T1000 (cell line): ENCODE measurements at places on chromosomes 12 and 14.

DNA sequence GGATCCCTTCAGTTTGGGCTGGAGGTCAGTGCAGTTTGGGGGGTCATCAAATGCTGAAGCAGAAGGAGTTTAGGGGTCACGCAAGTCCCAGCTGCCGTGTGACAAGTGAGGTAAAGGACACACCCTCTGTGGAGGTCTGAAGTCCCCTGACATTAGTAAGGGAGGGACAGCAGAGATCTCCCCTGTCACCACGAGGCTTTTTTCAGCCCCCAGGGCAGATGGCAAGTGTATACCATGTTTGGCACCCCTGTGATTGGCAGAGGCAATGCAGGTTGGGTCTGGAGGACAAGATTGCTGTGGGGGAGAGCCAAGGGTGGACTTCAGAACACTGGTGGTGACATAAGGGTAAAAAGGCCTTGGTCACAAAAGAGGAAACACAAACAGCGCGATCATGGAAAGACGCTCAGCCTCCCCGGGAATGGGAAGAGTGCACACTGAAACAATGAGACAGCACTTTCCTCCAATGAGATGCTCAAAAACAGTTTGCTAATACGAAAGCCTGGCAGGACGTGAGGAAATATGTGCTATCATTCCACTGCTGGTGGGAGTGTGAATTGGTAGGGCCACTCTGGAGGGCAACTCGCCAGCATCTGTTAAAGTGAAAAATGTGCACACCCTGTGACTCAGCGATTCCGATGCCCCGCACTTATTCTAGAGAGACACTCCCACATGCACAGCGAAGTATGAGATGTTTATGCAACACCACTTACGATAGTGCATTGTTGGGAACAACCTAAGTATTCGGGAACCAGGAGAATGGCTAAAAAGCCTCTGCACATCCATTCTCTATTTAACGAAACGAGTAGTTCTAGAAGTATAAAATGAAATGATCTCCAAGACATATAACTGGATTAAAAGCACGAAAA lies 14.4 kb upstream of the CD27 start:
- peak; percentile 73 for DNase-seq

DNA sequence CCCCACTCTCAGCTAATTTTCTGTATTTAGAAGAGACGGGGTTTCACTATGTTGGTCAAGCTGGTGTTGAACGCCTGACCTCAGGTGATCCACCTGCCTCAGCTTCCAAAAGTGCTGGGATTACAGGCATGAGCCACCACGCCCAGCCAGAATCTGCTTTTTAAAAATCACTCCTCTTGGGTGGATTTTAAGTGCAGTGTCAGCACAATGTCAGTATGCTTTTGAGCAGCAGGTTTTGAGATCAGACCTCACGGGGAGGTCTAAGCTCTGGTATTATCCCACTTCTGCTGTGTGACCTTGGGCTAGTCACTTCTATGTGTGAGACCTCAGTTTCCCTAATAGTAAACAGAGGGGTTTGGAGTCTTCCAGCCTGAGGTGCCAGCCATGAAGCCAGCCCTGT lies 51.8 kb upstream of the GSC start:
- no peak for DNase-seq

DNA sequence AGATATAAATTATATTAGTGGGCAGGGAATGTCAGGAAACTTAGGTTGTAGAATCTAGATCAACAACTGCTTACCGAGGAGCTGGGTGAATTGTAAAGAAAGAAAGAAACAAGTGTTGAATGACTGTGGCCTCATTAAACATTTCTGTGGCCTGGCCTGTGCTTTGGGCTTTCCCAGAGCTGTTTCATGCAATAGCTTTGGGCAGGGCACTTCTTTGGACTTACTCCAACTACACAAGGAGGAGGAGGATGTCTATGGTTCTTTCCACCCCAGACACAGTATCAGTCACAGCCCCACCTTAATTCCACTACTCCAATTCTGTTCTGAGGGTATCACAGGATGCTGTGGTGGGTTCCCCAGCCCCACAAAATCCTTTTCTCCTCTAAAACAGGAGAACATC lies 38.0 kb downstream of the DPF3 start:
- no peak for DNase-seq

DNA sequence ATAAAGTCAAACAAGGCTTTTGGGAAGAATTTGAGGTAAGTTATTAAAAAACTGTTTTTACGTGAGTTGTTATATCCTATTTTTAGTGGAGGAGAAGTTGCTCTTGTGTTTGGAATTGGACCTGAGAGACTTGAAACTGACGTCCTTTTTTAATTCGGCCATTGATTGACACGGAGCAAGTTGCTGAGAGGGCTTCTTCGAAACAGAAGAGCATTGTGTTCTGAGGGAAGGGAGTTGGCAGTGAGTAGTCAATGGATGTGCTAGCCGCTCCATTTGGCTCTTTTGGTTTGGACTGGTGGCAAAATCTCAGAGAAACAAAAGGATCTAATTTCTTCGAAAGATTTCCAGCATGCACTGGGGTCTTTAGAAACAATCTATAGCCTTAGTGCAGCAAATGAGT lies 37.3 kb downstream of the PTPN11 start:
- no peak for DNase-seq

GRCh38 chr12:107178776-107179175 lies 85.4 kb upstream of the CRY1 start:
- no peak for DNase-seq

DNA sequence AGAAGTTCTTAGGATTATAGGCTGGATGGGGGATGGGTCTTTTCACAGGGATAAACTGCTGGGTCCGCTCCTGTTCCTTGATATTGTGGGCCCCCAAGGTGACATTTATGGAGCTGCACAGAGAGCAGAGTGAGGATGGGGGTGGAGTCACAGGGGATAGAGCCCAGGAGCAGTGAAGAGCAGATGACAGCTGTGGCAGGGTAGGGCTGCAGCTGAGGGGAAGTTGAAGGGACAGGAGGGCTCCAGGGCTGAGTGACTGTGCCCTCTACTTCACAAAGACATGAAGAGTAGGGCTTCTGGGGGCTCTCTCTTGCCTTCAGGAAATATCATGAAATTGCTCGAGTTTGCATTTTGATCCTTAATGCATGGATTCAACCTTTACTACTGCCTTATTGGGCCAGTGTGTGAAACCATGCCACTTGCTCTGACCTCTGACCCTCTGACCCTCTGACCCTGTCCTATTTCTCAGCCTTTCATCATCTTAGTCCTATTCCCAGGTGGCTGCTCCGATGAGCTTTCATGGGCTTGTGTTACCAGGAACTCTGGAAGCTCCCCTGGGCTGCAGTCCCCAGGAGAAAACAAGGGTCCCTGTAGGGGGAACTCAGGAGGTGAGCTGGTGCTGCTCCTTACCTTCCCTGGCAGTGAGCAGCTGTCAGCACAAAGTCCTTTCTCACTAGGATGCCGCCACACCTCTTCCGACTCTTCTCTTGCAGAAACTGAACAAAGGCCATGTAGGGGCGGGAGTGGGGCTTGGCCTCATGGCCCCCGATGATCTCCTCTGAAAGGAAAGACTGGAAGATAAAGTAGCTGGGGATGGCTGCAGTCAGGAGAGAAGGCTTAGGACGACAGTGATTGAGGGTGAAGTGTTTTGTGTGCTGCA lies 1.6 kb downstream of the GZMH start:
- no peak for DNase-seq

- no peak for DNase-seq
Measured at GRCh38 chr12:107731366-107731765, 29.6 kb downstream of the PRDM4 start.

DNA sequence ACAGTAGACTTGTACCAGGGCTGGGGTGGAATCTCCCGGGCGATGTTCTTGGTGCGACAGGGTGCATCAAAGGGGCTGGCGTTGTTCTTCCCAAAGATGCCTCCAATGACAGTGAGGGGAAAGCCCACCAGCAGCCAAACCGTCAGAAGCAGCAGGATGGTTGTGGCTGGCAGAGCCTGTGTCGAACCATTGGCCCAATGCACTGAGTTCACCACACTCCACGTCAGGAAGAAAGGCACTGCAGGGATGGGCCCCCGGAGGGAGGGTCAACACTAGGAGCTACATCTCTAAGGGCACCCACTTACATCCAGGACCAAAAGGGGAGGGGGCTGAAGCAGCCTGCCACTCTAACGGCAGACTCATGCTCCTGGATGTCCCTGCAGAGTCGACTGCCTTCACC lies 1.8 kb upstream of the IPO4 start:
- DNase-seq = no peak

DNA sequence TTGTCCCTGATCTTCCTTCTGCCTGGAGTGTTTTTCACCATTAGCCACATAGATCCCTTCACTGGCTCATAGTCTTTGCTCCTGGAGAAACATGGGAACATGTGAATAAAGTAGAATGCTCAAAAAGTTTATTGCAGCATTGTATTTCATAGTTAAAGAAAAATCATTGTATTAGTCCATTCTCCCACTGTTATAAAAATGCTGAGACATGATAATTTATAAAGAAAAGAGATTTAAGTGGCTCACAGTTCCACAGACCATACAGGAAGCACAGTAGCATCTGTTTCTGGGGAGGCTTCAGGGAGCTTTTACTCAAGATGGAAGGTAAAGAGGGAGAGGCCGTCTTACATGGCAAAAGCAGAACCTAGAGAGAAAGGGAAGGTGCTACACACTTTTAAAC lies 238.3 kb upstream of the OR4E1 start:
- DNase-seq = no peak

DNA sequence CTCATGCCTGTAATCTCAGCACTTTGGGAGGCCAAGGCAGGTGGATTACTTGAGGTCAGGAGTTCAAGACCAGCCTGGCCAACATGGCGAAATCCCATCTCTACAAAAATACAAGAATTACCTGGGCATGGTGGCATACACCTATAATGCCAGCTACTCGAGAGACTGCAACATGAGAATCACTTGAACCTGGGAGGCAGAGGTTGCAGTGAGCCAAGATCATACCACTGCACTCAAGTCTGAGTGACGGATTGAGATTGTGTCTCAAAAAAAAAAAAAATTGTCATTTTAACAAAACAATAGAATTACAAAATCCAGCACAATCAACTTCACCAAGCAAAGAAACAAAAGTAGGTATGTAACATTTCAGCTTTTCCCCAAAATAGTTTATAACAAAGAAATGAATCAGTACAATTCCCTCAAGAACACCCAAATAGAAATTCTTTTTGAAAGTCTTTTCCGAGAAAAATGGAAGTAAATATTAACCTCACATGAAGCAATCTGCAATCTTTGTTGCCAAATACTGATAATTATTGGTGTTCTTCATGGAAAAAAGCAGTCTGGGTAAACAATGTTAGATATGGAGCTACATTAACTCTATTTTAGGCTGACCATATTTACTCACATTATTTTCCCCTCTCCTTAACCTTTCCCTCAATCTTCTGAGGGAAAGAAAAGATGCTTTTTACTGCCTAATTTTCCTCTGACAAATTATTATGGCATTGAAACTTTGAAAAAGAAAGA lies 165.9 kb upstream of the ATF7IP start:
- no peak for DNase-seq

DNA sequence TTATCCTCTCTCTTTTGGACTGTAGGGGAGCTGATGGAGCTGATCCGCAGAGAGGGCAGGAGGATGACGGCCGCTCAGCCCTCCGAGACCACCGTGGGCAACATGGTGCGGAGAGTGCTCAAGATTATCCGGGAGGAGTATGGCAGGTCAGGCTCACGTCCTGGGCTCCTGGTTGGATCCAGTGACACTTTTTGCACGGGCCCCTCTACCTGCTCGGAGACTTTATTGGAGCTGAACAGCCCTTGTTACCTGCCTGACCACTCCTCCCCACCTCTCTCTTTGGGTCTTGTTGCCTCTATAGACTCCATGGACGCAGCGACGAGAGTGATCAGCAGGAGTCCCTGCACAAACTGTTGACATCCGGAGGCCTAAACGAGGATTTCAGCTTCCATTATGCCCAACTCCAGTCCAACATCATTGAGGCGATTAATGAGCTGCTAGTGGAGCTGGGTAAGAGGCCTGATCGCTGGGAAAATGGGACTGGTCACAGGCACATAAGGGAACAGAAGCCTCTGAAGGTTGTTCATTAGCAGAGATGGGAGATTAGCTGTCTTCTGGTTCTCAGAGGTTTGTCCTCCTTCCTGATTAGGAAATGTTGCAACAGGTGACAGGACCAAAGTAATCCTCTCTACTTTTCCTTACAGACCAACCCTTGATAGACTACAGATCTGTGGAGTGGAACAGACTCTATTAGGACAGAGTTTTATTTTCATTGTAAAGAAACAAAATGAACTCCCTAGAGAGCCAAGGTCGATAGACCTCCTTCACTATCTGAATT lies 718 bp downstream of the EIF2B2 start:
- DNase-seq = no peak

DNA sequence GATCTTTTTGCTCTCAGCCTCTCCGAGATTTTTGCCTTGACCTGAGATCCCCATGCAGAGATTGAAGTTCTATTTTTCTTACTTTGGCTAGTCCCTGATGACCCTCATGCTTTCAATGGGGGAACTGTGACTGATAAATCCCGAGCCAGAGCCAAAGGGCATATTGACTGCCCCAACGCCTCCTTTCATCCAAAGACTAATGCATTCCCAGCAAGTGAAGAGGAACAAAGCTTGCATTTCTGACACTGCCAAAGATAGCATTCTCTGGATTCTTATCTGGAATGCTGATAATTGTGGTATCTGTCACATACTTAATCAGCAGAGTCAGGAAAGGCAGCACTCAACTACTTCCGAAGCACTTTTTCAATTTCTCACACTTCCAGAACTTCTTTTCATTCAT lies 152.3 kb upstream of the EGLN3 start:
- DNase-seq = no peak

DNA sequence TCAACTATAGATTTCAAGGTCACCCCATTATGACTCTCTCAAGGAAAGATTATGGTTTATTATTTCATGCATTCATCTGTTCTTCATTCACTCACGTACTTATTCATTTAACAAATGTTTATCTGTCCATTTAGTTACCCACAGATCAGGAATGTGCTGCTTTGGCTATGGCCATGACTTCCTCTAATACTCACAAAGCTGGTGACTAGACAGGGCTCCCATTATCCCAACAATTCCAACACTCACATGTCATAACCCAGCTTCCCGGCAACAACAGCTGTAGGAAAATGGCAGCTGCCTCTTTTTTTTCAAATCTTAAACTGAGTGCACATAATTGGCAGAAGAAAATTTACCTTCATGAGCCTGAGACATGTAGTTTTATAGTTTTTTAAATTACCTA lies 190.8 kb upstream of the CCDC196 start:
- no peak for DNase-seq

DNA sequence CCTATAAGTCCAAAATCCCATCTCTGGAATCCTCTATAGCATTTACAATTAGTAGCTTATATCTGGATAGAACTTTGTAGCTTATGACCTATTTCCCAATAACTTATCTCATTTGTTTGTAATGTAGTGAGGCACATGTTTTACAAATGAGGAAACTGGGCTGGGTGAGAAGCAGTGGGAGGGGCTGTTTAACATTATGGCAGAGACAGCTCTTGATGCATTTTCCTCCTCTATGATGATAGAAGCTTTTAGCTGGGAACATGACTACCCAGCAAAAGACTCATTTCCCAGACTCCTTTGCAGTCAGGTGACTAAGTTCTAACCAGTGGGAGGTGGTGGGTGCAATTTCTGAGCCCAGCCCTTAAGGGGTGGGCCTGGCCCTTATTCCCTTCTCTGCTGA lies 179.7 kb downstream of the TTC8 start:
- no peak for DNase-seq

DNA sequence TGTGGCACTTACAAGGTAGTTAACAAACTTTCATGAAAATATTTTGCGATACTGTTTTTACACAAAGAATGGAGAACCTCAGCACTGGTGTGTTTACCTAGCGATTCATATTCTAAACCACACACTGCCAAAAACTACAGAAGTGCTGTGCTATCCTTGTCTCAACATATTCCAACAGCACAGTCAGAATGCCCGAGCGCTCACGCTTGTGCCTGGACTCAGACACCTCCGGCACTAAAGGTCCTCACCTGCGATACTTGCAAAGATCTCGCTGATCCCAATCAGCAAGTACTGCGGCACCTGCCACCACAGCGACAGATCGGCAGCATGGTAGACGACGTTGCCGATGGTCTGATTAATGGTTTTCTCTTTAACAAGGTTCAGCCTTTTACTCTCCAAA lies 23.2 kb downstream of the SLC15A4 start:
- DNase-seq = no peak
